ENCODE measurements at places on chromosomes 1 and 21. TPM values are rescaled to one million over a fixed set of nuclear protein-coding genes. Genes with fewer than 3 reads are reported as not detected.

Gene FCGR1A
- total RNA-seq: not detected

Gene TCHHL1
- total RNA-seq: not detected

Gene WNT4
- 0.12 TPM for total RNA-seq

Gene TMPRSS15
- total RNA-seq: not detected

Gene LPAR3
- total RNA-seq: 0.23 TPM

Gene SYTL1
- total RNA-seq: 0.56 TPM

Gene GPR37L1
- total RNA-seq: 0.14 TPM

Gene KCNJ15
- total RNA-seq: 0.07 TPM

Gene MOV10
- 32.3 TPM for total RNA-seq

Gene CD53
- total RNA-seq: not detected

Gene NHLH1
- 0.34 TPM for total RNA-seq

Data from A549 treated with ZK216348 at 1 μM for 4 hours (cell line).